ENCODE measurements at places on chromosomes 13 and 19. TPM values are rescaled to one million over a fixed set of nuclear protein-coding genes. Genes with fewer than 3 reads are reported as not detected.

- DNase-seq: no peak
Measured at GRCh38 chr13:71967990-71968389, 101.0 kb upstream of the DACH1 start.

DNA sequence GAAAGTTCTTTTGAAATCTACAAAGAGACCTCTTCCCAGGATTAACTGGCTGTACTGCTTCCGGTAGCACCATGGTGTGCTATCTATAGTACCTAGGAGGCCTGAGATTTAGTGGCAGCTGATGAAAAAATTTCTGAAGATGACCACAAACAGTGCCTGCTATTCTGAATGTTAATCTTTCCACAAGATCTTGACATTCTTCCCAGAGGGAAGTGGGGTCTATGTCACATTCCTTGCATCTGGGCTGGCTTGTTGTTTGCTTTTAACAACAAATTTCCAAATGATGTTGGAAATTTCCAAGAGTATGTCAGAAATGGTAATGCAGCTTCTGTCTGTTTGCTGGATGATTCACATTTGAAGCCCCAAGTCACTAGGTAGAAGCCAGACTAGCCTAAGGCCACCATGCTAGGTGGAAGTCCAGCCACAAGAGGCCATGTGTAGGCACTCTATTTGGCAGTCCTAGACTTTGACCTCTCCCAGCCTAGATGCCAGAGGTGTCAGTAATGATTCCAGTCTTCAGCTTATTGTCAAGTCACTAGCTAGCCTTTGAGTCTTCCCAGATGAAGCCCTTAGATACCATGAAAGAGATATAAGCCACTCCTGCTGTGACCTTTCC, 22.1 kb downstream of the SPART start:
- peak; percentile 22 for DNase-seq

DNA sequence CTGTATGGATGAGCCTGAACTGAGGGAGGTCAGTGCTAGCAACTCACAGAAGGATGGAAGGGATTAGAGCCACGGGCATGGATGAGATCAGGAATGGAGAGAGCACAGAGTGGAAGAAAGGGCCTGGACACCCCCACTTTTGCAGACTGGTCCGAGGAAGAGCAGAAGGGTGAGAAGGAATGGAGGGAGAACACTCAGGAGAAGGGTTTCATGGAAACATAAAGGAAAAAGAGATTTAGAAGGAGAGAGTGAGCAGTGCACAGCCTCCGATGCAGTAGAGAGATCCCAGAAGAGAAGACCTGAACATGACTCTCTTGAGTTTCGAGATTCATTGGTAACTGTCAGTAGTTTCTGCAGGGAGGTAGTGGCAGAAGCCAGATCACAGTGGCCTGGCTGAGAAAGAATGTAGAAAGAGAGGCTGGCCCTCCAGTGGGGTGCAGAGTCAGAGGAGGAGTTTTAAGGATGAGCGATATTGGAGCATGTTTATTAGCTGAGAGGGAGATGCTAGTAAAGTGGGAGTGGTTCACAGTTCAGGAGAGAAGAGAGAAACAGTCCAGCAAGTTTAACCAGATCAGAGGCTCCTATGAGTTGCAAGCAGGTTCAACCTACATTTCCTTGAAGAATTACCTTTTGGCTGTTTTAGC, 108.9 kb downstream of the ZAR1L start:
- DNase-seq: no peak

GRCh38 chr13:92197669-92198068, 799.2 kb downstream of the GPC5 start:
- no peak for DNase-seq

DNA sequence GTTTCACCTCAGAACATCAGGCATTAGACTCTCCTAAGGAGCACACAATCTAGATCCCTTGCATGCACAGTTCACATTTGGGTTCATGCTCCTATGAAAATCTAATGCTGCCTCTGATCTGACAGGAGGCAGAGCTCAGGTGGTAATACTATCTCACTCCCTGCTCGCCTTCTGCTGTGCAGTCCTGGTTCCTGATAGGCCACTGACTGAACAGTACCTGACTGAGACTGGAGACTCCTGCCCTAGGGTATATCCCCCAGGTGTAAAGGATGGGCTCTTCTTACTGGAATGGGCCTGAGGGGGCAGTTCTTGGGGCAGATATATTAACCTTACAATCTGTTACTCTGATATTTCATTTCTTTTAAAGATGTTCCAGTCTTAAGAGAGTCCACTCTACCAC, 6.3 kb downstream of the OBI1 start:
- no peak for DNase-seq

DNA sequence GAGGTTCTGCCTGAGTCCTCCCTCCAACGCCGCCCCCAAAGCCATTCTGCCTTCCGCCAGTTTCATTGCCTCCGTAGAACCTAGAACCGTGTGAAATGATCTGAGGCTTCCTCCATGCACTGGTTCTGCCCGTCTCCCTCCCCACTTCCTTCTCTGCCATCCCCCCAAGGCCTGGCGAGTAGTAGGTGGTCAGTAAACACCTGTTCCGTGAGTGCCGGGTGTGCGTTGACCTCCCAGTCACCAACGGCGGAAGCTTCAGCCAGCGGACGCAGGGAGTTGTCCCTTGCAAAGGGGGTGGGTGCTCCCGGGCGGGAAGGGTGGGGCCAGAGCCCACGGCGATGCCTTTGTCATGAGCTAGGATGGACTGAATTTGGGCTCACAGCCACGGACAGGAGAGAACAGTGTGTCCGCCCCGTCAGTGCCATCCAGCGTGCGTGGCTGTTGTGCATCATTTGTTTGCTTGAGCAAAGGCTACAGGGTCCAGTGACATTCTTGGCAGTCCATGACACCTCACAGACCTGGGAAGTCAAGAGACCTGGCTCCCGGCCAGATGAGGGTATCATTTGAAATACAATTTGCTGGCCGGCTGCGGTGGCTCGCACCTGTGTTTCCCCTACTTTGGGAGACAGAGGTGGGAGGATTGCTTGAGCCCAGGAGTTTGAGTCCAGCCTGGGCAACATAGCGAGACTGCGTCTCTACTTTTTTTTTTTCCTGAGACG, 43.1 kb downstream of the NFIC start:
- no peak for DNase-seq

KLK2 gene
- 0.11 TPM for total RNA-seq

SIAH3 gene
- not detected for total RNA-seq
